ENCODE measurements at places on chromosomes 7 and 10. TPM values are rescaled to one million over a fixed set of nuclear protein-coding genes. Genes with fewer than 3 reads are reported as not detected.

The PCLO gene
- 2.9 TPM for total RNA-seq

The ACTR3C gene
- total RNA-seq, result 4.6 TPM

The LRRD1 gene
- not detected for total RNA-seq

The ALOX5 gene
- not detected for total RNA-seq

The OR13A1 gene
- not detected for total RNA-seq

The EGR2 gene
- total RNA-seq, result not detected

The NANOS1 gene
- under 0.01 TPM for total RNA-seq

The PUS7 gene
- total RNA-seq, result 10.7 TPM

The HOXA6 gene
- total RNA-seq, result 3.2 TPM

The ITIH5 gene
- total RNA-seq, result not detected

The GPR15LG gene
- total RNA-seq, result not detected

The PNLIP gene
- not detected for total RNA-seq

The RBP3 gene
- total RNA-seq, result under 0.01 TPM

The HOXA9 gene
- total RNA-seq, result 17.9 TPM

The LGI1 gene
- not detected for total RNA-seq

The RBM20 gene
- total RNA-seq, result under 0.01 TPM

The TMEM176A gene
- total RNA-seq, result 1.2 TPM

The STEAP1B gene
- total RNA-seq, result 3.2 TPM

The C7orf33 gene
- not detected for total RNA-seq

The ACBD7 gene
- total RNA-seq, result 3.7 TPM

The KEL gene
- total RNA-seq, result not detected

All from myometrial cell (primary cell).